Iris pigment epithelial cell (primary cell): ENCODE measurements at places on chromosomes 1 and 21.
A peak's percentile ranks its signal among the peaks of the same experiment; 100 is the strongest.

GRCh38 chr1:32349211-32349708, 13.0 kb downstream of the FAM229A start:
- DNase-seq = peak; percentile 91

GRCh38 chr1:79551321-79551720, 544.8 kb upstream of the ADGRL4 start:
- peak; percentile 17 for DNase-seq

DNA sequence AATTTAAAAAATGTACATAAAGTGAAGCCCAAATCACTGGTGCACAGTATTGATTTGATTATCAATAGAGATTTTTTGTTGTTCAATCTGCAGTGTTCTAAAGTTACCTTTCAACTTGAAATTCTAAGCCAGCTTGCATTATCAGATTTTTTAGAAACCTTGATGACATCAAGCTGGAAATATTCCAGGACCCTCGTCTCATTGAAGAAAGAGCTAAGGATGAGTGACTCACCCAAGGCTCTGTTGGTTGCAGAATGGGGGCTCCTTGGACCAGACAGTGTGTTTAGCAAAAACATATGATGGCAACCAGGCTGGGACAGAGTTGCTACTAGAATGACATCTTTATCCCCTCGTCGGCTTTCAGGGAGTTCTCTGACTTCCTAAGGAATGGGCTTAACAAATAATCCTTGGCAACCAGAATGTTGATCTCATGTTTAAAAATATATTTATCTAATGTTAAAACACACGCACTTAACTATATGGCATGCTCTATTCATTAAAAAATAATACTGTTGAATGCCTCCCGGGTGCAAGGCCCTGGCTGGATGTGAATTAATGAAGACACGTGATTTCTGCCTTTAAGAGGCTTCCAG, 79.7 kb downstream of the RUNX3 start:
- peak; percentile 51 for DNase-seq

GRCh38 chr1:63261736-63262458, 60.5 kb upstream of the FOXD3 start:
- DNase-seq = peak; percentile 10

DNA sequence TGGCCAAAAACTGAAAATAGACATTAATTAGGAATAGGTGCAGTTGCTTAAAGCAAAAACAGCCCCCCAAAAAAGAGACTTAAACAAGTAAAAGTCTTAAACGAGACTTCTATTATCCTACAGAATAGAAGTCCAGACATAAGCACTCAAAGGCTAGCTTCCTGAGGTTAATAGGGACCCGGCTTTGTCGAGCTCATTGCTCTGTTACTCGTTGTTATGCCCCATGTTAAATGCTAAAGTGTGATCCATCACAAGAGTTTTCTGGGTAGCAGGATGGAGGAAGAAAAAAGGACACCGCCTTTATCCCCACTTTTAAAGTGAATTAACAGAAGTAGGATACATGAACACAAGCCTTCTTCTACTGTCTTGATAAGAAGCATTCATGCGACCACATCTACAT, 10.6 kb downstream of the CD1D start:
- no peak for DNase-seq

- no peak for DNase-seq
Observed at GRCh38 chr1:234040446-234041317, 136.2 kb downstream of the SLC35F3 start.

GRCh38 chr1:38577385-38577784, 282.2 kb downstream of the RRAGC start:
- DNase-seq = no peak

GRCh38 chr1:51950701-51951100, 39.8 kb downstream of the RAB3B start:
- DNase-seq = no peak

DNA sequence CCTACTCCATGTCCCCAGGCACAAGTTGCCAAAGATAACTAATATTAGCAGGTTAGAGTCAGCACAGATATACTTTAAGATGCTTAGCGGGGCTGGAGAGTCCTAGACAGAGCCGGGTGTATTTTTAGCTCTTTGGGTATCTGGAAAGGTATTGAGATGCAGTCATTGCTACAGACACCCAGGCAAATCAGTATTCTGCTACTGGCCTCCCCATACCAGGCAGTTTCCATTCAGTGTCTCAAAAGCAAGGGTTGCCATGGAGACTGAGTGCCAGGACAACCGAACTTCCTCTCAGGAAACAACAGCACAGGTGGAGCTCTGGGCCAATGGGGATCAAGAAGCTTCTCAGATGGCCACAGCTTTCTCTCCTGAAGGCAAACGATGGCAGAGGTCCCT, 45.3 kb downstream of the KCNC4 start:
- DNase-seq = no peak

GRCh38 chr1:51100264-51100880, 1.7 kb upstream of the C1orf185 start:
- no peak for DNase-seq

DNA sequence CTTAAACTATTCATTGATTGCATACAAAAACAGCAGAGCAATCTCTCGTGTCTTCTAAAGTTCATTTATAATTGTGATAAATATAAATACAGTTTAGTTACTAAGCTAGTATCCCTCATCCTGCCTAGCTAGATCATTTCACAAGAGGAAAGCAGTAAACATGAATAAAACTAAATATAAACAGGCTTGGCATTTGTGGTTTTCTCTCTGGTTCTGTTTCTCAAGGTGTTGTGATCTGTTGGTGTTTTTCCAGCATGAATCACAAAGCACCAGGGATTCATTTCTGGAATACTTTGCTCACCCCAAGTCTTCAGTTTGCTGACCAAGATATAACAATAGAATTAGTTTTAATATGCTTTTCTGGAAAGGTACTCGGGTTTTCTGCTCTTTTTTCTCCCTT, 32.7 kb upstream of the GLIS1 start:
- peak; percentile 89 for DNase-seq

DNA sequence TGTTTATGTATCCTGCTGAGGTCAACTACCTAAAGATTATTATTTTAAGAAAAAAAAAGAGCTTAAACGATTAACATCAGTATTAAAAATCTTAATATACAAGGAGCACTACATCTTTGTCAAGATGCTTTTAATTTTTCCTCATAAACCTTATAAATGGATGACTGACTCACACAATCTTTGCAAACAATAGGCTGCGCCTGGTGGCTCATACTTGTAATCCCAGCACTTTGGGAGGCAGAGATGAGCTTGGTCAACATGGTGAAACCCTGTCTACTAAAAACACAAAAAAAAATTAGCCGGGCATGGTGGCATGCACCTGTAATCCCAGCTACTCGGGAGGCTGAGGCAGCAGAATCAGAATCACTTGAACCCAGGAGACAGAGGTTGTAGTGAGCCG, 1.7 kb downstream of the KHDC4 start:
- DNase-seq = peak; percentile 33

GRCh38 chr1:156119503-156120209, 5.1 kb downstream of the LMNA start:
- DNase-seq = peak; percentile 74

GRCh38 chr1:115314765-115315164, 23.3 kb downstream of the NGF start:
- DNase-seq = peak; percentile 92

DNA sequence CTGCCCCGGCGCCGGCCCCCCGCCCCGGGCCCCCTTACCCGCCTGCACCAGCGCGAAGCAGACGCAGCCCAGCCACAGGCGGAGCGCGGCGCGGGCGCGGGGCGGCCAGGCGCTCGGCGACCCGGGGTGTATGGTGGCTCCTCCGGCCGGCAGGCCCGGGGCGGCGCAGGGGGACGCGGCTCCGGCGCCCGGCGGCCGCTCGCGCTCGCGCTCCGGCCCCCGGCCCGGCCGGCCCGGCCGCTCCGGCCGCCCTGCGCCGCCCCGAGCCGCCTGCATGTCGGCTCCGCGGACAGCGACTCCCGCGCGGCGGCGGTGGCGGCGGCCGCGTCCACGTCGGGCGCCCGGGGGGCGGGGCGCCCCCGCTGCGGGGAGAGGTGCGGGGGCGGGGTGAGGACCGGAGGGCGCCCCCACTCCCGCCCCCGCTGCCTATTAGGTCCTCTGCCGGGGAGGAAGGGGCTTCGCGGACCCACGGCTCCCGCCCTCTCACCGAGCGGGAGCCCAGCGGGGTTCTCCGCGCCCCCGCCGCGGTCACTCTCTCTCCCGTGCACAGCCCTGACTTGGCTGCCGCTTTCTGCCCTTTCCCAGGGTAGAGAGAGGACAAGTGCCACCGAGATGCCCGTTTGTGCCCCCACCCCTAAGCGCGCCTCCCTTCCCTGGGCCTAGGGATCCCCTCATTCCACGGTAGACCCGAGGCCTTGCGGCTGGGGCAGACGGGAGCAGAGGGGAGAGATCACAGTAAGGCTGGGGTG, at the start of gene FNDC5:
Gene FNDC5 (minus strand): TSS at position 298 of the 749 bp plus-strand sequence.
- peak; percentile 18 for DNase-seq

GRCh38 chr1:198054510-198054909, 102.3 kb upstream of the NEK7 start:
- no peak for DNase-seq

DNA sequence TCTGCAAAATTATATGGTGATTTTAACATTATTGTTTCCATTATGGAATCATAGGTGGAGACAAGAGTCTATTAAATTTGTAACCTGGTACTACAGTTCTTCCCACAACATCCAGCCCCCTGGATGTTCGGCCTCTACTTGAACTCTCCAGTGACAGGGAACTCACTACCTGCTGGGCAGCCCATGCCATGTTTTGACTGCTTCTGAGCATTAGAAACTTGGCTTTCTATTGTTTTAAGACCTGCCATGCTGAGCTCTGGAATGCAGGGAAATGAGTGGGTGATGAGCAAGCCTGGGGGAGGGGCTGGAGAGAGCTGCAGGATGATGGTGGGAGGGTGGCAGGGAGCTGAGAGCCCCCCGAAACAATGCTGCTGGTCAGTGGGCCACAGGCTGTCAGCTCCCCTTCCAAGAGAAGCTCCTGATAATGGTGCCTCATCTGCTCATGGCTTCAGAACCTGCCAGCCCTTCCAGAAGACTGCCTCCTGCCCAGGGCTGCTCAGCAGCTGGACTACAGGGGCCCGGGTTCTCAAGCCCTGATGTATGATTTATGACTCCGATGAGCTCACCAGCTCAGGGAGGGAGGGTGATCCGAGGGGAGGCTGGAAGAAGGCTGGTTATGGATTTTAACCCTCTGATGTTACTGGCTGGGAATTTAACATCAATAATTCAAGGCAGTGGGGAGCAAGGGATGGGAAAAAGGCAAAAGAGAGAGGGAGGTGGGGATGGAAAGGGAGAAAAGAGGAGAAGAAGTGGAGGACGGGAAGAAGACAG, 205.0 kb downstream of the HIVEP3 start:
- peak; percentile 78 for DNase-seq

- DNase-seq = peak; percentile 46
Observed at GRCh38 chr1:52579415-52579814, 22.8 kb upstream of the GPX7 start.

DNA sequence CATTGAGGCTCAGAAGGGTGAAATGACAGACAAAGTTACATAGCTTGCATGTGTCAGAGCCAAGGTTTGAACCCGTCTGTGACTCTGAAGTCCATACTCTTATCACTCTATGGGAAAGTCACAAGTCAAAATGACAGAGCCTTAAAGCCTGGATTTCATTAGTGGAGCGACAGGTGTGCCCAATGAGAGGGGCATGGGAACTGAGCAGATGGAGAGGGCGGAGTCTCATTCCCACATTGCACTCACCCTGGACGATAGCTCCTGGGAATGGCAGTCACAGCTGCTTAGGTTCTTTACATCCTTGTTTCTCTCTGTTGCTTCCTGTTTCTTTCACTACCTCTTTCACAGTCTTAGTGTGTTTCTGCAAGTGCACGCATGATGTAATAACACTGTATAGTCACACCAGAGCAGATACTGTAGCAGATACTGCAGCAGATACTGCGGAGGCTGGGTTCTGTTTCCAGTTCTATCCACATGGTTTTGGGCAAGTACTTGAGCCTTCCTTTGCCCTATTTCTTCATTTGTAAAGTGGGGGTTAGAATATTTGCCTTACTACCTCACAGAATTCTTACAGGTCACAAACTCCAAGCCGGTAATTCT, 127.2 kb downstream of the ZSCAN20 start:
- DNase-seq = no peak

DNA sequence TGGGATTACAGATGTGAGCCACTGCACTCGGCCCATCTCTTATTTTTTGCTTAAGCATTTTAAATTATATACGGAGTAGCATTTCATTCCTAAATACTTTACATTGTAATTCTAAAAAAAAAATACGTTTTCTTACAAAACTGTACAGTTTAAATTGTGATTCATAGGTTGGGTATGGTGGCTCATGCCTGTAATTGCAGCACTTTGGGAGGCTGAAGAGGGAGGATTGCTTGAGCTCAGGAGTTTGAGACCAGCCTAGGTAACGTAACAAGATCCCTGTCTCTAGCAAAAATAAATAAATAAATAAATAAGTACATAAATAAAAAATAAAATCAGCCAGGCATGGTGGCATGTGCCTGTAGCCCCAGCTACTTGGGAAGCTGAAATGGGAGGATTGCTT, 24.6 kb downstream of the TBCE start:
- peak; percentile 46 for DNase-seq

DNA sequence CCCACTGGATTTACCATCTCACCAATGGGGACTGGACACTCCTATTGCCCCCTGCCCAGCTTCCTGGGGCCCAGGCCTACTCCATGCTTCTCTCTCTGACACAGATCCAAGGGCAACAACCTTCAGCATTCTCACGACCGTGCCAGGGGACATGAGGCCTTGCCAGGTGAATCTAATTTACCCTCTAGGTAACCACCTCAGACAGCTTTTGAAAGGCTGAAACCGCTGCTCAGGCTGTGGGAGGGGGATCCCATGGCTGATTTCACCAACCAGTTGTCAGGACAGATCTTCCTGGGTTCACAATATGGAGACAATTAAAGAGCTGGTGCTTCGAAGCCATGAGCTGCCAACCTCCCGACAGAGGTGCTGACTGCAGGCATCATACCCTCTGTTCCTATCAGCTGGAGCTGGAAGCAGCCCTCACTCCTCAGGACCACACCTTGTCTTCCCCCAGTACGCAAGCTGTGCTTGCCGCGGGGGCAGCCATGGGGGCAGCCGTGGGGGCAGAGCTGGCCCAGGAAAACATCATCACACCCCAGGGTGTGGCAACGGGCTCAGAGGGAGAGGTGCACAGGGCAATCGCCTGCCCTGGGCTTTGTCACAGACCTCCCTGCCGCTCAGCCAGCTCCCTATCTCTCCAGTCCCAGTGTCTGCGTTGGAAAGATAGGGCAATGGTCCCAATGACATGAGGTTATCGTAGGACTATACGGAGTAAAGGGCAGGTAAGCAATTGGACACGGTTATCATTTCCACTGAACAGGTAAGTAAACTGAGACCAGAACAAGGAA, 120.2 kb downstream of the DMRTB1 start:
- no peak for DNase-seq

DNA sequence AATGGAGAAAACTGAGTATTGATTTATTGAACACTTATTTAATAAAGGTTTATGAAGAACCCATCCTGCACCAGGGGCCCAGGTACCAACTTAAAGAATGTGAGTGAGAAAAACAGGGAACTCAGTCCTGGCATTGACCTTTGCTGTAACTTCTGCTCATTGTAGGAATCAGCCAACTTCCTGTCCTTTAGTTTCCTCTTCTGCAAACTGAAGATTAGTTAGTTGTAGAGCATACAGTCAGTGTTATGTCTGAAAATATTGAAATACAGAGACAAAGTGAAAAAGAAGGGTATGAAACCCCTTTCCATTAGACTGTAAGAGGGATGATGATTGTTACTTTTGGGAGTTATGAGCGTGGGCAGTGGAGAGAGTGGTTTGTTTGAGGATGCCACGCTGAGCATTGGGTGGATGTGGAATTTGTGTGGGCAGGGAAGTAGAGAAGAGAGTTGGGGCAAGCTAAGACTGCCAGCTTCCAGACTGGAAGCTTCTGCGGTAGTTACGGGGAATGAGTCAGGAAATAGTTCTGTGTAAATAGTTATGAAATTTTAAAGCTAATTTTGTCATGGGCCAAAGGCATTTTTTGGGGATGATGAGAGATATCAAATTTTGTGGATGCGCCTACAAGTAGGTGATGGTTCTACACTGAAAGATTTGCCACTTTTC, 89.2 kb downstream of the GPR88 start:
- DNase-seq = peak; percentile 88
